CD14-positive monocyte (primary cell): ENCODE measurements at places on chromosomes 11 and 22. TPM values are rescaled to one million over a fixed set of nuclear protein-coding genes. Genes with fewer than 3 reads are reported as not detected.

The MRGPRX4 gene
- polyA plus RNA-seq, result not detected

DNA sequence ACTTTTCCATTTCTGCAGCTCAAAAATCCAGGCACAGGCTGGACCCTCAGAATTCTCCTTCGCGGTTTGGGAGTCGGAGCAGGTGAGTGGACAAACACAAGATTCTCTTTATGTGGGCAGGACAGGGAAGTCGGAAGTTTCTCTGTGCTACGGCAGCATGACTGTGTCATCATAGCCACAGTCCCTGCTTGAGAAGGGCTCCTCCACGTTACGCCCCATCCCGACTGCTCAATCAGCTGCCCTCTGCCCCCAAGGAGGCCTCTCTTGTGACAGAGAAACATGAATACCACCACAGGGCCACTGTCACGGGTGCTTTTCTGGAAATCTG is 89.0 kb upstream of the SHISAL1 start:
- DNase-seq, result no peak
- H3K4me1 ChIP-seq, result no peaks in the 10 kb centered on the region
- H3K4me3 ChIP-seq, result no peak overlapping the region
- H3K27ac ChIP-seq, result no peak overlapping the region
- H3K27me3 ChIP-seq, result no peaks in the 10 kb centered on the region

DNA sequence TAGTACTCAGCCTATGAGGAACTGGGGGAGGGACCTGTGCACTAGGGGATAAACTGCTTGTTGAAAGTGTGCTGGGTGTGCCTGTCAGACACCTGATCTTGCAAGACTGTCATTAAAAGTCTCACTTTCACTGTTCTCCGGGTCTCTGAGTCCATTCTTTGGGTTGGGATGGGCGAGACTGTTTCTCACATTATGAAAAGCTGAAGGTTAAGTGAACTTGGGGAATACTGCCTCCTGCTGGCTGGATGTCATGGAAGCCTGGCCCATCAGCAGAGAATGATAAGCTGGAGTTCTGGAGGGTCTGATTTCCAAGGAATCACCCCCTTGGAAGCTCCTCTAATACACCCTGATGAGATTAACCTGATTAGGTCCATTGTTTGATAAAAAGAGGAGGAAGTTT is 9.0 kb upstream of the VPREB1 start:
- H3K27me3 ChIP-seq, result no peaks in the 10 kb centered on the region
- H3K36me3 ChIP-seq, result no peaks in the 10 kb centered on the region
- peak; percentile 49 for DNase-seq
- H3K4me3 ChIP-seq, result no peak overlapping the region

DNA sequence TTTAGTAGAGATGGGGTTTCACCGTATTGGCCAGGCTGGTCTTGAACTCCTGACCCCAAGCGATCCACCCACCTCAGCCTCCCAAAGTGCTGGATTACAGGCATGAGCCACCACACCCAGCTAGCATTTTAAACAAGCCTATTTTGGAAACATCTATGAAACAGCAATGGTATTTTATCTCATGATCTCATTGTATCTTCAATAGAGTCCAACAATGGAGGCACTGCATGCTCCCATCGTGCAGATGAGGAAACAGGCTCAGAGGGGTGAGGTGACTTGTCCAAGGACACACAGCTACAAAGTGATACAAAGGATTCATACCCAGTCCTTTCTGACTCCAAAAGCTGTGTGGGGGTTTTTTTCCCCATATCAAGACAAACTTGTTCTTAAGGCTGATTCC is 39.0 kb upstream of the RTL6 start:
- DNase-seq, result no peak
- H3K4me3 ChIP-seq, result no peak overlapping the region
- no peaks in the 10 kb centered on the region for H3K36me3 ChIP-seq
- H3K4me1 ChIP-seq, result peaks cover 6% of the 10 kb centered on the region

GRCh38 chr22:49807780-49808708 is 19.6 kb downstream of the BRD1 start:
- DNase-seq, result no peak
- H3K4me3 ChIP-seq, result no peak overlapping the region
- peaks cover 49% of the 10 kb centered on the region for H3K36me3 ChIP-seq
- H3K4me1 ChIP-seq, result peaks cover 16% of the 10 kb centered on the region

The OR51T1 gene
- polyA plus RNA-seq, result not detected

The CD151 gene
- 200 and 220 TPM in 2 replicates for polyA plus RNA-seq

The HOATZ gene
- not detected for polyA plus RNA-seq

DNA sequence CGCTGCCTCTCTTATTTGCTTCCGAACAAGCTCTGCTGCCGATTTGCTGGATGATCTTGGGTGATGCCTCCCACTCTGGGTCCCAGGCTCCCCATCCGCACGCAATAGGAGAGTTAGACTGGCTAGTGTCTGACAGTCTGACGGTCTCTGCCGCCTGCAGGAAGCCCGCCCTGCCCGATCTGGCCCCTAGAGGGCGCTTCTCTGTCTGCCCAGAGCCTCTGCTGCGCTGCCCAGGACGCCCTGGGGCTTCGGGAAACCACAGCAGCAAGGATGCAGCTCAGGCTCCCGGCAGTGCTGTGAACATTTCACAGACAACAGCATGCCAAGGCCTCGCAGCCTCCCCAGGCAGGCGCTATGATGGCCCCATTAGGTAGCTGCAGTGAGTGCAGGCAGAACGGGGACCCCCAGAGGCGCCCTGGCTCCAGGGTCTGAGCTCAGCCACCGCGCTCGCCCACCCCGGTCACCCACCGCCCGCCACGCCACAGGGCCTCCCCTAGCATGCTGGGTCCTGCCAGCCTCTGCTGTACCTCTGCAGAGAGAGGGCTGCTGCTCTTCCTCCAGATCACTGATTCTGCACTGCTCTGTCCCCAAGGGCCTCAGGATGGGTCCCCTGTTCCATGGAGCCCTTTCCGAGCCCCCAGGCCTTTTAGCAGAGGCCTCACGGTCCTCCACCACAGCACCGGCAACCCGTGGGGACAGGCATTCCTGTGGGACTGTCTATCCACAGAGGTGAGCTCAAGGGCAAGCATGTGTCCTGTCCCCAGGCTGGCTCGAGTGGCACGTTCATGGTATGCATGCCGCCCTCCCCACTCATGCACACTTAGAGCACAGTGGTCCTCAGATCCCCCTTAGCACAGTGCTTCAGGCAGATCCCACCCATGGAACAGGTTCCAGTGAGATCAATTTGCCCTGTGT is 4.3 kb upstream of the BAIAP2L2 start:
- no peaks in the 10 kb centered on the region for H3K4me1 ChIP-seq
- H3K36me3 ChIP-seq, result no peaks in the 10 kb centered on the region
- DNase-seq, result peak; percentile 73
- no peak overlapping the region for H3K4me3 ChIP-seq
- no peak overlapping the region for H3K27ac ChIP-seq
- H3K27me3 ChIP-seq, result no peaks in the 10 kb centered on the region

The ZFTA gene
- not detected for polyA plus RNA-seq
